ENCODE measurements at places on chromosomes 12 and 14.

- DNase-seq: no peak
Measured at GRCh38 chr12:117968151-117968789, 520 bp downstream of the KSR2 start.

GRCh38 chr14:79643132-79643531, 568.2 kb downstream of the DIO2 start:
- no peak for DNase-seq

DNA sequence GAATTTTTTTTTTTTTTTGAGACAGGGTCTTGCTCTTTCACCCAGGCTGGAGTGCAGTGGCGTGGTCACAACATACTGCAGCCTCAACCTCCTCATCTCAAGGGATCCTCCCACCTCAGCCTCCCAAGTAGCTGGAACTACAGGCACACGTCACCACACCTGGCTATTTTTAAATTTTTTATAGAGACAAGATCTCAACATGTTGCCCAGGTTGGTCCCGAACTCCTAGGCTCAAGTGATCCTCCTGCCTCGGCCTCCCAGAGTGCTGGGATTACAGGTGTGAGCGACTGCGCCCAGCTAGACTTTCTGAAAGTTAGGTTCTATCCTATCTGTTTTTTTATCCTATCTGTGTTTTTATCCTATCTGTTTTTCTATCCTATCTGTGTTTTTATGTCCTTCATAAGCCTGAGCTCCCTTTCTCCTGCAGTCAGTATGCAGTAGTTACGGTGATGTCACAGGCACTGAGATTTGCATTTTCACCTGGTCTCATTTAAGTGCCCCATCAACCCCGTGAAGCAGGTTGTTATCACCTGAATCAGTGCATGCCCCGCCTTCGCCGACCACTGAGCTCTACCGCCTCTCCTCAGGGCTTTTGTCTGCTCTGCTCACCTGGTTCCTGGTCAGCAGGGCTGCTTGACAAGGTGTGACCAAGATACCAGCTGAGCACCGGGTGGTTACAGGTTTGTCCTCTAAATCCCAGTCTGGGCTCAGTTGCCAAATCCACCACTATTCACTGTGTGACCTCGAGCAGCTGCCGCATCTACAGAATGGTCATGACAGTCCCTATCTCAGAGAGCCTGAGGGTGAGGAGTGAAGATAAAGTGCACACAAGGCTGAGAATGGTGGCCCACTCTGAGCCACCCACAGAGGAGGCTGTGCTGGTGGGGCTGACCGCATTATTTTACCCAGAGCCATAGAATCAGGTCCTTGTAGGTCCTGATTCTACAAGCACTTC, 33.1 kb downstream of the SYNDIG1L start:
- no peak for DNase-seq

- no peak for DNase-seq
Measured at GRCh38 chr14:98914942-98915341, 357.1 kb downstream of the BCL11B start.

DNA sequence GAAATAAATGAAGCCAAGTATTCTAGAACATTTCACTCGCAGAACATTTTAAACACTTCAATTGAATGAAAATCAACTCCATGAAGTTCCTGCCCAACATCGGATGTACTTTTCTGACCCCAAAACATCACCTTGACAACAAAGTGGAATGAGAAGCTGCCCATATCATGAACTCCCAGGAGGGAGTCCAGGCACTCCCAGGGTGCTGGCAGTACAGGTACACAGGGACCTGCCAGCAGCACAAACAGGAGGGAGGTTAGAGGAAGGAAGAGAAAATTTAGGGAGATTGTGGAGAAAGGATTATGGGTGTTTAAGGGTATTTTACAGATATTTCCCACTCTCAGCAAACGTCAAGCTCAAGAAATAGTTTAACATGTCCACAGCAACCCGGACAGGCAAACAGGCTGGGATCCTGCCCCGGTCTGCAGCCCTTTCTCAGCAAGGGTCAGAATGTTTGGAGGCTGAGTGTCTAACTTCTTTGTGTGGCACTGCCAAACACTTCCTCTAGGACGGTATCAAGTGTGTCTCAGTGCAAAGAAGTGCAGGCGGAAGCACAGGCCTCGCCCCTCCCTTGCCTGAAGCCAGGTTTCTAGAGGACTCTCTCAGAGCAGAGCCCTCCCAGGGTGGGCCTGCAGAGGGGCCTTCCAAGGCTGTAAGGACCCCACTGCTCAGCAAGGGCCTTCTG, 72.2 kb downstream of the SETD3 start:
- DNase-seq: no peak

DNA sequence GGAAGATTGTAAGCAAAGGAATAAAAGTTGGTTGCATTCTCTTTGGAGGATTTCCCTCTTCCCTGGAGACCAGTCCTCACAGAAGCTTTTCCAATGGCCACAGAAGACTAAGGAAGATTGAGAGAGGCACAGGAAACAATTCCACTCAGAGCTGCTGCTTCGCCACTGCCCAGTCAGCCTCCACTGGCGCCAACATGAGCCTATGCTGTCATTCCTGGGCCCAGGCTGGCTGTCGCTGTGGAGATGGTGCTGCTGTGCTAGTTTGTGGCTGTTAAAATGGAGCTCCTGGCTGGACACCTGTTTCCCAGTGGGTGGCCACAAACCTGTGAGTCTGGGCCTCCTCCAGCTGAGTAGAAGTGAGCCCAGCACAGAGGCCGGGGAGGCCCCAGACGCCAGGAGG, 6.6 kb downstream of the P2RX7 start:
- DNase-seq: no peak

DNA sequence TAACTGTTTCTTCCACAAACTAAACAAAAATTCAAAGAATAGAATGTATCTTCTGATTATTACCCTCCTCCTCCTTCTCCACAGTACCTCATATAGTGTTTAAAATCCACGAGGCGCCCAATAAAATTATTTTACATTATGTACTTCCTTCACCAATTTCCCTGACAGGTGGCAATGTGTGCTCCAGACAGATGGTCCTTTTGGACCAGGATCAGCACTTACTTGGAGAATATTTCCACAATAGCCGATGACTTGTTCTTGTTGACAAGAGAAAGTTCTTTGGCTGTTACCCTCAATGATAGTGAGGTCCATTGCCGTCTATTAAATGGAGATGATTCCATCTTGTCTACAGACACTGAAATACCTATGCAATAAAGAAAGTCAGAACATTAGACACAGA, 34.9 kb downstream of the LIMA1 start:
- DNase-seq: no peak

GRCh38 chr14:105865904-105866840, 339.8 kb downstream of the TMEM121 start:
- DNase-seq: no peak

DNA sequence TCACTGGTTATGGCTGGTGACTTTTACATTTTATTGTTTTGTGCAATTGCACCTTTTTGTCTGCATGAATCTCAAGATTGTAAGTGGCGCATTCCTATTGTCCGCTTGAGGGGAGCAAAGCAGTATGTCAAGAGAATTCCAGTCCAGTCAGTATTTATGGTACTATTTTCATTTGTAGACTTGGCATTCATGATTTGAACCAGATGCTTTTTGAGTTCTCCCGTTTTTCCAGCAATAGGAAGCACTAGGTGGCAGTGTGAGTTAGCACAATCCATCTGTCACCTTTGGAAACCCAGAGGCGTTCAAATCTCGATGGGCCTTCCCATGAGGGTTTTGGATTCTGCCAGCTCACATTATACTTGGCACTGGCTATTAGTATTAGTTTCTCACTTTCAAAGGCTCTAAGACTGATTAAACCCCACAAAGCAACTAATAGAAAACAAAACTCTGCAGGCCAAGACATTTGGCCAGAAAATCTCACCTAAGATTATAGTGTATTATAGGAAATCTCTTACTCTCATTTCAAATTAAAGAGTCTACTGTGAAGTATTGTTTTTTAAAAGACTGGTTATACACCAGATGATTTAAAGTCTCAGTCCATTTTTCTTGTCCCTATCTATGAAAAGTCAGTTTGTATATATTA, 2.2 kb downstream of the DACT1 start:
- DNase-seq: no peak

DNA sequence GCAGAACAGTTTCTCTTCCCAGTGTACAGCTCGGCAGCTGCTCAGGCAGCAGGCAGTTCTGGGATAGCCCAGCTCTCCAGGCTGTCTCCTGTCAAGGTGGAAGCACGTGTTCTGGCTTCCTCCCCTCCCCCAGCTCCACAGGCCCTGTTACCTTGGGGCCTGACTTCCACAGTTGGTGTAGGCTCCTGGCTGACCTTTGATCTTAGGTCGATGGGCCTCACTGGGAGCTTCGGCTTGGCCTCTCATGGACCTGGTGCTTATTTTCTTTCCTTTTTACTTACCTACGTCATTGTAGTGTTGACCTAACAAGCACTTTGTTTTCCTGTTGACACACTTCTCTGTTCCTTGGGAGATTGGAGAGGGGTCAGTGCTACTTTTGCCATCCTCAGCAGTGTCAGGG, 17.0 kb downstream of the DLST start:
- no peak for DNase-seq

GRCh38 chr12:41715256-41715655, 429.4 kb downstream of the GXYLT1 start:
- no peak for DNase-seq

- DNase-seq: no peak
Measured at GRCh38 chr12:111034083-111034885, 113.9 kb upstream of the MYL2 start.

DNA sequence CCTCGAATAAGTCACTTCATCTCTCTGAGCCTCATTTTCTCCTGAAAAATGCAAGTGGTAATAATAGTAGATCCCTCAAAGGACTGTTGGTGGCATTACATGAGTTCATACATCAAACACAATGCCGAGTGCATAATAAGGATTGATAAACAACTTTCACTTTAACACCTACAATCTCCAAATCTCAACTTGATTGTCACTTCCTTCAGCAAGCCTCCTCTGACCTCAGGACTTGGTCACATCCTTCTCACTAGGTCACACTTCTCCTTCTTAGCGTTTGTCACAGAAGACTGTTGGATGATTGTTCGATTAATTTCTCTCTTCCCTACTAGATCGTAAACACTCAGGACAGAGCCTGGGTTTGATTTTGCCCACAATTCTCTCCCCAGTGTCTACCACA, 7.9 kb upstream of the PRKAB1 start:
- DNase-seq: no peak

GRCh38 chr12:32486158-32486557, 86.8 kb downstream of the FGD4 start:
- no peak for DNase-seq

DNA sequence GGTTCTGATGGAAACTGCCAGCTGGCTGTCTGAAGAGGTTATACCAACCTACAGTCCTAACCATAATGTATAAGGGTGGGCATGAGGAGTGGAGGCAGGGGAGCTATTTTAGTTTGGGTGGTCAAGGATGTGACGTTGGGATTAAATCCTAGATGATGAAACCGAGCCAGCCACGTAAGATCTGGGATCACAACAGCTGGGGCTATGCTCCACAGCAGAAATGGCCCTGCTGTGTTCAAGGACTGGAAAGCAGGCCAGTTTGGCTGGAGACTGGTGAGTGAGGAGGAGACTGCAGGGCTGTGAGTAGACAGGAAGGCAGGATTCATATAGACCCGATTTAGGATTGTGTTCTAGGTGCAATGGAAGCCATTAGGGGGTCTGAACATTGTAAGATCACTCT, 66.1 kb downstream of the SAMD4A start:
- DNase-seq: no peak

DNA sequence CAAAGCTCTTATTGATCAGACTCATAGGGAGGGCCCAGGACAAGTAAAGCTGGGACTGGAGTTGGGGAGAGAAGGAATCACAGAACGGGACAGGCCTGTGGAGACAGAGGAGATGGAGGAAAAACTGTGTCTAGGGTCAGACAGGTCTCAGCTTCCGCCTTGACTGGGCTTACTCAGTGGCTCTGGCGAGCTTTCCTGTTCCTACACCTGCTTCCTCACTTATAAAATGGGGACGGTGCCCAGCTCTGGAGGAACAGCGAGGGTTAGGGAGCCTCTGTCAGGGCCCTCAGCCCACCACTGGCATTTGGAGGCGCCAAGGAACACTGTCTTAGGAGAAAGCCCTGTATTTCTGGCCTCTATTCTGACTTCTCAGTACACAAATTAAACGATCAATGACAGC, 34.7 kb downstream of the SETD3 start:
- DNase-seq: no peak

GRCh38 chr12:10392394-10392930, 2.6 kb upstream of the KLRK1 start:
- DNase-seq: no peak

- DNase-seq: no peak
Measured at GRCh38 chr14:28766469-28766955, at the start of gene FOXG1. Gene FOXG1 (plus strand): TSS chr14:28766787. CDS start chr14:28767280, 493 bp downstream.

- no peak for DNase-seq
Measured at GRCh38 chr14:75053396-75054291, 2.4 kb upstream of the MLH3 start.

DNA sequence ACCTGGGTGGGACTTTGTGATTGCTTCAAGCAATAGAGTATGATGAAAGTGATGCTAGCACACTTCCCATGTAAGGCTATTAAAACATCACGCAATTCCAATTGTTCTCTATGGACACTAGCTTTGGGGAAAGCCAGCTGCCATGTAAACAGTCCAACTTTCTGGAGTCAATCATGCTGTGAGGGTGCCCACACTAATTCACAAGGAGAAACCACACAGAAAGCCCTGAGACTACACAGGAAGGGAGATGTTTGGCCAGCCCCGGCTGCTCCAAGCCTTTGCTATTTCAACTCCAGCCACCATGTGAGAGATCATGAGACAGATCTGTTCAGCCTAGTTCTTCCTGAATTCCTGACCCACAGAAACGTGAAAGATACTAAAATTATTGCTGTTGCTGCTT, 96.3 kb downstream of the ST8SIA1 start:
- no peak for DNase-seq

- DNase-seq: no peak
Measured at GRCh38 chr12:25151476-25151875, 43.5 kb downstream of the DNAI7 start.

- DNase-seq: no peak
Measured at GRCh38 chr14:101788016-101788635, 26.6 kb downstream of the PPP2R5C start.

- no peak for DNase-seq
Measured at GRCh38 chr14:75934998-75935628, 46.7 kb downstream of the TGFB3 start.

- no peak for DNase-seq
Measured at GRCh38 chr12:102174761-102175160, 22.9 kb downstream of the PMCH start.

DNA sequence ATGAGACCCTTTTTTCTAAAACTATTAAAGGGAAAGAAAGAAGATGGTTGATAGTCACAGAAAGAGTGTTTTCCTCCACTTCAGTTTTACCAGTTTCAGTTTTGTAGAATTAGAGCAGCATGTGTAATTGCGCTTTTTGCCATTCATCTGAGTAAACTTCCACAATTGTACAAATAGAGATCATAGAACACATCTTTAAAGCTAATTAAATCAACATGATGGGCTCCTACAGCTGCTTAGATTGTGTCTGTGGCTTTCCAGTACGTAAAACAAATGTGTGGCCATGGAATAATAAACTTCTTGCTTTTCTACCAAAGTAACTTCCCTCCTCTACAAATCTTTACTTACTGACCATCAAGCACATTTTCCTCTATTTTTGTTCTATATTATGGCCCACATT, 84.2 kb upstream of the LRIG3 start:
- no peak for DNase-seq

GRCh38 chr12:92943482-92944250, 14.6 kb upstream of the EEA1 start:
- DNase-seq: no peak
